ENCODE measurements at places on chromosomes 5 and 9.

- no peak for DNase-seq
Observed at GRCh38 chr9:123483191-123483803, 127.3 kb downstream of the CRB2 start.

DNA sequence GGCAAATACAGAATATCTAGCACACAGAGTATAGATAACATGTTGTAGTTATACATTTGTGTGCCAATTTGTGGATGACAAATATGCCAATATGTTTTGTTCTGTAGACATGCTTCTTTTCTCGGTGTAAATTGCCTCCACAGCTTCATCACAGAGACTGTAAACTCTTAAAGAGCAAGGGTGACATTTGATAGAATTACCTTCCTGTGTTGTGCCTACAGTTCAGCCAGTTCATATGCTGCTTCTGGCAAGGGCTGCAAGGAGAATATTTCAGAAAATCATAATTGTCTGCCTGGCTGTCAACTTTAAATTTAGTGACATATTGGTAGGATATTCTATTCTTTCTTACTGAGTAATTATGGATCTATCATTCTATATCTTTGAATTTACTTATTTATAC is 155.1 kb downstream of the MAT2B start:
- DNase-seq = no peak

DNA sequence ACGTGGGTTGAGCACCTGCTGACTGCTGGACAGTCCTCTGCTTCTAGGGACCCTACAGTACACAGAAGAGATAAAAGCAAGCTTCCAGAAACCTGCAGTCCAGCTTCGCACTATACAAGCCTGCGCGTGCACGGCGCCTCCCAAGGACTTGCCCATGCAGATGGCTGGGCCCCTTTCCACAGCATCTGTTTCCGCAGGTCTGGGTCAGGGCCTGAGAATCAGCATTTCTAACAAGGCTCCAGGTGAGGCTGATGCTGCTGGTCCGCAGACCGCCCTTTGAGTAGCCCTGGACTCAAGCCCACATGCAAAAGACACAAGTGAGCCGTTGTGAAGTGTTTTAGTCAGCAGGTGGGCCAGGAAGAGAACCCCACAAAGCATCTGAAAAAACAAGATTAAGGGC is 133.1 kb downstream of the HSD17B3 start:
- no peak for DNase-seq

GRCh38 chr9:33082128-33082527 is 5.7 kb upstream of the SMU1 start:
- no peak for DNase-seq

DNA sequence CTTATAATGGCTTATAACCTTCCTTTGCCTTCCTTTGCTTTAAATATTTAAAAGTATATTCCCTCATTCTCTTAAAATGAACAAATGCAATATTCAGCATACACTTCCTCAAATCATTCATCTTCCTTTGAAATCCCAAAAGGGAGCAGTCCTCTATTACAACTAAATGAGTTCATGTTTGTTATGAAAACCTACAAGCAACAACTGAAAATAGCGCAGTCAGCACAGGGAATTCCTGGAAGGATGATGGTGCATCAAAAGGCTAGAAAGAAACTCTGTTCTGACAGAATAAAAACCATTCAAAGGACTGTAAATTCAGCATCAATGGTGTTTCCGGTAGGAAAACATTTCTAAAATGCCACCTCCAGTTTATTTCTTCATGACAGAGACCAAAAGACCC is 3.3 kb downstream of the NR6A1 start:
- DNase-seq = no peak

- DNase-seq = no peak
Observed at GRCh38 chr5:154686490-154686889, 68.7 kb upstream of the LARP1 start.

DNA sequence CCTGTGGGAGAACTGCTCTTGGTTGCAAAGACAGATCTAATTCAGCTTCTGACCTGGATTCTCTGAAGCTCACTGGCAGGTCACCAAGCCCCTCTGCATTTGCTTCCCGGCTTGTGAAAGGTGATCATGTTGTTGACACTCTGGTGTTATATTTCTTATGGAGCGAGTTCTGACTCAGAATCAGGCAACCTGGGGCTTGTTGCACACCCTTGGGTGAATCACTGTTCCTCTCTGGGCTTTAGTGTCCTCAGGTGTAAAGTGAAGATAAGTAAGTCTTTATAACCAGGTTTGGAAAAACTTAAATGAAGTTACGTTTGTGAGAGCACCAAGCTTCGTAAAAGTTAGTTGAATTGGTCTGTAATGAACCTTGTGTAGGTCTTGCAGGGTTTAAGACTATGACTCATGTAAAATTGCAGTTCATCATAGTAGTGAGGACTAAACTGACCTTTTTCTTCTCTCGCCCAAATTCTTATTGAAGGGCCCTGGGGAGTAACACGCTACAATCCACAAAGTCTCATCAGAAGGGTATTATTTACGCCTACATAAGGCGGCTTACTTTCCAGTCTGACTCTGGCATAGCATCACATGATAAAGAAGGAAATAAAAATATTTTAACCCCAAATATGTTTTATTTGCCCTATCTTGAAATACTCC is 218.6 kb downstream of the TMEM38B start:
- no peak for DNase-seq

DNA sequence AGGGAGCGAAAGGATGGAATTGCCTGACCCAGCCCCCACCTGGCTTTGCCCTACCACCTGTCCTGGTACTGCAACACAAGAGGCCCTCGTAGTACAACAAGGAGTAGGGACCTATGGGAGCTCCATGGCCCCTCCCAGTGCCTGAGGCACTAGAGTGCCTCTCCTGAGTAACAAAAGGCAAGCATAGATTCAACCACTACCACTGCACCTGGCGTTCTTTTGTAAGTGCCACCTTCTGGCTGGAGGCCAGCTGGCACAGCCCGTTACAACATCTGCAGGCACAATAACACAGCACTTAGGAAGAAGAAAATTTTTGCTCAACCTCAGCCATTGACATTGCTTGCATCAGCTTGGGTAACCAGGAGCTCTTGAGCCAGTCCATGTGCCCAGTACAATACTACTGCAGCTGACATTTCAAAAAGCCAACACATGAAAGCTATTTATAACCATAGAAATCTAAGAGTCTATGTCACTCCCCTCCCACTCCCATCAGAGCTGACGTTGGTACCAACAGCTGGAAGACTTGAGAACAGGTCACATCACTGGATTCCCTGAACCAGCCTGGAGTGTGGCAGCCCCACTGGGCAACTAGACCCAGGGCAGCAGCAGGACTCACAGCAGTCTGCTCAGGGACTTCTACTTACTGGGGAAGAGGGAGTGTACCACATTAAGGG is 17.7 kb upstream of the FAM174A start:
- no peak for DNase-seq

DNA sequence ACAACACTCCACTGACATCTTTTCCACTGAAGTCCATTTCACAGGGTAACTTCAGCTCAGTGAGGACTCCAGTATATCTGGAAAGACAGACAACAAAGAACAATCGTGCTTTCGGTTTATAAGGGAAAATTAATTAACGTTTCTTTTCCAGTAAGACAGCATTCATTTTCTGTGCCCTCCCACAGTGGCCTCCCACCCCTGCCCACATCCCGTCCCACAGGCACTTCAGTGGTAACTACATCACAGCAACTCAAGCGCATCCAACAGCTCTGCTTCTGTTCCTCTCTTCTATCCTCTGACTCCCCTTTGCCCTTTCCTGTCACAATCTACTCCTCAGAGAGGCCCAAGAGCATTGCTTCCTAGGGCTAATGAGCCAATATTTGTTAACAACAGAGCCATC is 40.3 kb downstream of the GLDC start:
- no peak for DNase-seq

GRCh38 chr5:118224546-118224945 is 763.8 kb downstream of the DTWD2 start:
- DNase-seq = no peak

DNA sequence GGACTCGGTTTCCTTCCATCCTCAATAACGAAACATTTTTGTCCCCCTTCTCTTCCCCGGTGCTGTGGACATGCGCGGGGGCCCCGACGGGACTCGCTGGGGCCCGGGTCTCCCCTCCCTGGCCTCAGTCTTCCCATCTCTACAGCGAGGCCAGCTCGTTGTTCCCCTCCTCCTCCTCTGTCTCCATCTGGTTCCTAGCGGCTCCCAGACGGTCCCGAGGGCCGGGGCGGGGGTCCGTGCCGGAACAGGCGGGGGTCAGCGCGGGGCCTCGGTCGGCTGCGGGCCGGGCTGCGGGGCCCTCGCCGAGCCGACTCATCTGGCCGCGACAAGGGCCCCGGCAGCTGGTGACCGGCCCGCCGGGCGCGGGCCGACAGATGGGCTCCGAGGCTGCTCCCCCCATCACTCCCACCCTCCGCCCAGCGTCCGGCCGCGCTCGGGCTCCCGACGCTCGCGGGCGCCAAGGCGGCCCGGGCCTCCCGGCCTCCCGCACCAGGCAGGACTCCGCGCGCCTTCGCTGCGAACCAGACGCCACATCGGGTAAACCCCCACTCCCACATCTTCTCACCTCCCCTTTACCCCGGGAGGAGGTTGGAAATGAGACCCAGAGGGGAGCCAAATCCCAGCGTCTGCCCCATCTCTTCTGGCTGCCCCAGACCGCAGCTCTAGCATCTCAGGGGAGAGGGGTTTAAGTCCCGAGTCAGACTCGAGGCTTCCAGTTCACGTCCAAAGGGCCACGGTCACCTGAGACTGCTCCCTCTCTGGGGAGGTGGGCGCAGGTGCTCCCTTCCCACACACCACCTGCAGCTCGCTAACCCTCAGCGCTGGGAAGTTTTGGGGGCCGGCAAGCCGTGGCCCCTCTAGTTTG is 8.1 kb downstream of the BARHL1 start:
- DNase-seq = no peak

- DNase-seq = no peak
Observed at GRCh38 chr9:118209343-118209742, 505.1 kb downstream of the TLR4 start.

- DNase-seq = no peak
Observed at GRCh38 chr9:117869712-117870111, 165.5 kb downstream of the TLR4 start.

DNA sequence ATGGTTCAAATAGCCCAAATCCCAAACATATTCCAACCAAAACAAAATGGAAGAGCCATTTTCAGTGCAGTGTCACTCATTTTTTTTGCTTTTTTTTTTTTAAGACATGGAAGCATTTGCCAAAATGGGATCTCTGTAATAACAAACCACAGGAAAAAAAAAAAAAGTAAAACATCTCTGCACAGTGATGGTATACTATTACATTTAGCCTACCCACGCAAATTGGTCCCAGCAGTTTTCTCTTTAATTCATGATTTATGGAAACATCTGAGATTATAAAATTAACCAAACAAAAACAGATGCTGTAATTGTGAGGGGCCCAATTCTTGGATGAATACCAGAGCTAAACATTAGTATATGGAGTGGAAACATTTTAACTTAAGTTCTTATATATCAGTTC is 566.6 kb downstream of the ZNF608 start:
- DNase-seq = no peak

DNA sequence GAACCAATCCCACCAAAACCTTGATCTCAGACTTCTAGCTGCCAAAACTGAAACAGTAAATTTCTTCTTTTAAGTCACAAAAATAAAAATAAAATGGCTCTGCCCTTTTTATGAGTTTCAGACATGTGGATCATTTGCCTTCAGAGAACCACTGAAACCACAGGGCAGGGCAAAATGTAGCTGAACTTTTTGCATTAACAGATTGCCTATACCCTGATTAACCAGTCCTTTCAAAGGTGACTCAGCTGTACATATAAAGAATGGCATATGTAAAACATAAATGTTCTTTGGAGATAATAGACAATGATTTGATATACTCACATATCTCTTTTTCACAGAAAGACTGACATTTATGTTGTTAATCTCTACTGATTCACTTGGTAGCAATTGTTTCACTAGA is 187.1 kb upstream of the GRIN3A start:
- no peak for DNase-seq

DNA sequence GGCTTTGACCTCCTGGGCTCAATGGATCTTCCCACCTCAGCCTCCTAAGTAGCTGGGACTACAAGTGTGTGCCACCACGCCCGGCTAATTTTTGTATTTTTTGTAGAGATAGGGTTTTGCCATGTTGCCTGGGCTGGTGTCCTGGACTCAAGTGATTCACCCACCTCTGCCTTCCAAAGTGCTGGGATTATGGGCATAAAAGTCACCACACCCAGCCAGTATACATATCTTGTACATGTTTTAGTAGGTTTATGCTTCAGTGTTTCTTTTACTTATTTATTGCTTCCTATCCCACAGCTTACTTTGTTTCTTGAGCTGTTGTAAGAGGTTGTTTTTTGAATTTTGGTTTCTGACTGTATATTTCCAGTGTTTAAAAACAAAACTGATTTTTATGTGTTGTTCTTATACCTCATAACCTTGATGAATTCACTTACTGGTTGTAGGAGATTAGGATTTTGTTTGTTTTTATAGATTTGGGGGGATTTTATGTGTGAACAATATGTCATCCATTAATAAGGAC is 12.9 kb downstream of the FBXW5 start:
- no peak for DNase-seq

DNA sequence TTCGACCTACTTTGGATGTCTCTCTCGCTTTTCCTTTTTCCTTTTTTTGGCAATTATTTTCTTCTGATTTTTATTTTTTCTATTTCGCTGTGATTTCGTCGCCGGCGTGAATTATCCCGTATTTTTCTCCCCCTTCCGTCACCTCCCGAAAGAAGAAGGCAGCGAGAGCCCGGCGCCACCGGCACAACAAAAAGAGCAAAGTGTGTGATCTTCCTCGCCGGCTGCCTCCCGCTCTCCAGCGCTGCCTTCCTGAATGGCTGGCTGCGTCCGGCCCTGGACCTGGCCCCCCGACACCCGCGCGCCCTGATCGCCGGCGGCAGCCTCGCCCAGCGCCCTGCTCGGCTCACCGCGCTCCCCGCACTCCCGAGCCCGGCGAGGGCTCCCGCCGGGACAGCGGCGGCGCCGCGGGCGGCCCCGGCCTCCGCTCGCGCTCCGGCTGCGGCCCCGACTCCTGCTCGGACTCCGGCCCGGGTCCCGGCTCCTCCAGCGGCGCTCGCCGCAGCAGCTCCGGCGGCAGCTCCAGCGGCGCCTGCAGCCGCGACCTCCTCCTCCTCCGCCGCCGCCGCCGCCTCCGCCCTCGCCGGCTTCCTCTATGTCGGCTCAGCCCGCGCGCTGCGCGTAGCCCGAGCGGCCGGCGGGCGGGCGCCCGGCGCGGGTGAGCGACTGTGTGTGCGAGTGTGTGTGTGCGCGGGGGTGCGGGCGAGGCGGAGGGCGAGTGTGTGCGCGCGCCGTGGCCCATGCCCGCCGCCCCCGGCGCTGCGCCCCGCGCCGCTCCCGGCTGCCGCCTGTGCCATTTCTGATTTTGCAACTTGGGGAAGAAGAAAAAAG is 960 bp downstream of the NR2F1 start:
- DNase-seq = no peak

- no peak for DNase-seq
Observed at GRCh38 chr5:80207832-80208231, 48.0 kb downstream of the SERINC5 start.

GRCh38 chr9:16309082-16309468 is 561.4 kb downstream of the BNC2 start:
- no peak for DNase-seq

All from stimulated activated CD4-positive, alpha-beta T cell treated with anti-CD3 and anti-CD28 coated beads, Interleukin-2, amount 100 ng/mL, for 48 hours (primary cell).